ENCODE measurements at places on chromosomes 2 and 18.

GRCh38 chr18:56312551-56313335 lies 325.6 kb downstream of the TXNL1 start:
- no peak for DNase-seq

DNA sequence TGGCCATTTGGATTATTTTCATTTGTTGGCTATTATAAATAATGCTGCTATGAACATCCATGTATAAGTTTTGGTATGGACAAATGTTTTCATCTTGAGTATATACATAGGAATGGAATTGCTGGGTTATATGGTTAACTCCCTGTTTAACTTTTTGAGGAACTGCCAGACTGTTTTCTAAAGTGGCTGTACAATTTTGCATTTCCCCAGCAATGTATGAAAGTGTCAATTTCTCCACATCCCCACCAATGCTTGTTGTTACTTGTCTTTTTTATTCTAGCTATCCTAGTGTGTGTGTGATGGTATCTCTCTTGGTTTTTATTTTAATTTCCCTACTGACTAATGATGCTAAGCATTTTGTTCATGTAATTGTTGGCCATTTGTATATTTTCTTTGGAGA lies 90.6 kb upstream of the CYP26B1 start:
- no peak for DNase-seq

GRCh38 chr2:238425979-238426567 lies 654 bp upstream of the ASB1 start:
- peak; percentile 55 for DNase-seq

DNA sequence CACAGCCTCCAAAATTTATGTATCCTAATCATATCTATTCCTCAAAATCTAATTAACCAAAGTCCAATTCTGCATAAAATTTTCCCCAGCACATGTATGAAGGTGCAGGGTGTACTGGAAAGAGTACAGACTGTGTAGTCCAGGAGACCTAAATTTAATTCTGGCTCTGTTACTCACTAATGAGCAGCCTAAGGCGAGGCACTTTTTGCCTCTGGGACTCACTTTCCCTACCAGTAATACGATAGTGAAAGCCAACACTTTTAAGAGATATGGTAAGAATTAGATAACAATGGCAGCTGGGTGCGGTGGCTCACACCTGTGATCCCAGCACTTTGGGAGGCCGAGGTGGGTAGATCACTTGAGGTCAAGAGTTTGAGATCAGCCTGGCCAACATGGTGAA lies 177.7 kb downstream of the PIEZO2 start:
- no peak for DNase-seq

All from GM23338 (cell line).